ENCODE measurements at places on chromosomes 7 and 10. TPM values are rescaled to one million over a fixed set of nuclear protein-coding genes. Genes with fewer than 3 reads are reported as not detected.

DNA sequence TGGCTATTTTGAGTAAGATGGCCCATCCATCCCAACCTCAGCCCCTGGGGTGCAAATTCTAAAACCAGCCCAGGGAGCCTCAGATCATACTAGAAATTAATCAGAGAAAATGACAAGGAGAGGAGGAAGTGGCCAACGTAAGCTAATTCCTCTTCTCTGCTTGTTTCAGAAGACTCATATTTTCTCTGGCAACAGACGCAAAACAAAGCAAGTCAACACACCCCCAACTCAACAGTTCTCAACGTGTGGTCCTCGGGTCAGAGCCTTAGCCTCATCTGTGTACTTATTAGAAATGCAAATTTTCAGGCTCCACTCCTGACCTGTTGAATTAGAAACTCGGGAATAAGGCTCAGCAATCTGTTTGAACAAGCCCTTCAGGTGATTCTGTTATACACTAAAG is 413.9 kb upstream of the AUTS2 start:
- no peak for DNase-seq

DNA sequence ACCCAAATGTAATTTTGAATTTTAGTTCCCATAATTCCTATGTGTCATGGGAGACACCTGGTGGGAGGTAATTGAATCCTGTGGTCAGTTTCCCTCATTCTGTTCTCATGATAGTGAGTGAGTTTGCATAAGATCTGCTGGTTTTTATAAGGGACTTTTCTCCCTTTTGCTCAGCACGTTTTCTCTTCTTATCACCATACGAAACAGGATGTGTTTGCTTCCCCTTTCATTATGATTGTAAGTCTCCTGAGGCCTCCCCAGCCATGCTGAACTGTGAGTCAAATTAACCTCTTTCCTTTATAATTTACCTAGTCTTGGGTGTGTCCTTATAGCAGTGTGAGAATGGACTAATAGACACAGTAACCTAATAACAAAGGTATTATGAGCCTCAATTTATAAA is 36.1 kb upstream of the ZNF736 start:
- no peak for DNase-seq

DNA sequence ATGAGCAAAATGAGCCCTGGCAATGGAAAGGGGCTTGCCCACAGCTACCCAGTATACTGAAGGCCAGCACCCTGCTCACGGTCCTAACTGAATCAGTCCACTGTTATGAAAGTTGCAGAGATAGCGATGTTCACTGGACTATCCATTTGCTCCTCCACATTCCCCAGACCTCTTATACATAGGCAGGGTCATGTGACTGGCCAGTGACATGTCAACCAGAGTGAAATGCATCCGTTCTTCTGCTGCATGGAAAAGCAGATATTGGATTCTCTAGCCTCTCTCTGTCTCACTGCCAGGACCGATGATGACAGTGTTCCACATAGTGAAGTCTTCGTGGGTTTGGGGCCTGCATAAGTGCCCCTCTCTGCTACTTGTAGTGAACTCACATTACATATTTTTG is 503.4 kb downstream of the RPS24 start:
- no peak for DNase-seq

DNA sequence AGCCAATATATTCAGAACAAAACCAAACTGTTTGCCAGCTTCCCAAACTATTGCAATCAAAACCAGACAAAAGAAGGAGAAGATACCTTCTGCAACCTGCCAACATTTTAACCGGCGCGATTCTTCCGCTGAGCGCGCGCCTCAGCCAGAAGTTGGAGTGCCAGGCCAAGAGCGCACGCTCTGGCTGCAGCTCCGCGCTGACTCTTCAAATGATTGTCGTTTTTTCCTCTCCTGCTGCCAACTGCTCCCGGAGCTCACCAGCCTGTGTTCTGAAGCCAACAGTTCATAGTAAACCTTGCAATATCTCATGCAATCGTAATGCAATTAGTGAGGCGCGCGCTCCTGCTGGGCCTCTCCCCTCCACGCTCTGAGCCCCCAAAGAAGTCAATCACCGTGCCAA is 259.7 kb upstream of the MGMT start:
- DNase-seq = no peak

DNA sequence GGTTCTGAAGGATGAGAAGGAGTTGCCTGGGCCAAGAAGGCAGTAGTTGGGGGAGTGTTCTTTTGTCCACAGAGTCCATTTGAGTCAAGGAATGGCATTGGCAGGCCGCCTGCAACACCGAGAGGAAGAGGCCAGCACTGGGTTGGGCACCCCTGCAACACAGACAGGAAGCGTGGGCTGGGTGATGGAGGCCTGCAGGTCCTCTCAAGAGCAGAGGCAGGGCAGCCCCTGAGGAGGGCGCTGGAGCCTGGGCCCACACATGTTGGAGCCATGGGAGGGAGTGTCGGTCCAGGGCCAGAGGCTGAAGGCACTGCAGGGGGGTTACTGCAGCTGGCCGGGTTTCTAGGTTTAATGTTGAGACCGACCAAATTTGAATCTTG is 137.3 kb downstream of the PTPN20 start:
- DNase-seq = no peak

DNA sequence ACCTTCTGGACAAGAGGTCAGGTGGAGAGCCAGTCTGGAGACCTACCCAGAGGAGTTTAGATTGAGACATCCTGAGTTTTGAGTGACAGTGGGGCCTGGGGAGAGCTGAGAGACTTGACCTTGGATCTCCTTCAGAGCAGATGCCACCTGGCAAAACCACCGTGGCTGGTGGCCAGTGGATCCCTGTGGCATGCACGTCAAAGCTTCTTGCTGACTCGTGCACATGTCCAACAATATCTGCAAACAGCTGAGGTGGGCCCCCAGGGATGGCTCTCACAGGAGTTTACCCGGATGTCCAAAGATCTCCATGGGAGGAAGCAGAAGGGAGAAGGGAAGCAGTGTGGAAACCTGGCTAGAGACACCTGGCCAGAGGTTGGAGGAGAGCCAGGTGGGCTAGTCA is 230.5 kb downstream of the FANK1 start:
- no peak for DNase-seq

Gene CDNF
- total RNA-seq = 2.0 TPM

Gene HABP2
- total RNA-seq = not detected

Gene BMPR1A
- 48.4 TPM for total RNA-seq
